PC-3 (cell line): ENCODE measurements at places on chromosomes 5 and 9. TPM values are rescaled to one million over a fixed set of nuclear protein-coding genes. Genes with fewer than 3 reads are reported as not detected.

DNA sequence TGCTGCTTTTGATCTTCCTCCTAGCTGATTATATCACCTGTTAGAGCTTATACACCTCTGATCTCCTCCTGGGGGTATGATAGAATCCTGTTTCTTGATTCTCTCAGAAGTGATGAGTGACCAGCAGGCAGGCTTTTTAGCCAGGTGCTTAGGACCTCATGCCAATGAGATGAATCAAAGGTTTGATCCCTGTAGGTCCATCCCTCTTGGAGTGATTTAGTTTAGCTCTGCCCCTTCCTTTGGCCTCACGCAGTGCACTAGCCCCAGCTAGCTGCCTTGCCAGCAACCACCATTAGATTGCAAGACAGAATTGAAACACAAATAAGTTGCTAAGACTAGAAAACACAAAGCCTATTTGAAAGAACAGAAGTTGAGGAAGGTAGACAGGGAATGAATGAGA lies 84.4 kb downstream of the ZSWIM6 start:
- no peak for DNase-seq

Gene CD72
- total RNA-seq, result 0.15 TPM in 1 of 2 replicates, not detected in the other

- DNase-seq, result peak; percentile 56
These were observed 92.8 kb downstream of the NFIB start for GRCh38 chr9:14221119-14221518.

Gene IFNK
- total RNA-seq, result not detected in 2 replicates

DNA sequence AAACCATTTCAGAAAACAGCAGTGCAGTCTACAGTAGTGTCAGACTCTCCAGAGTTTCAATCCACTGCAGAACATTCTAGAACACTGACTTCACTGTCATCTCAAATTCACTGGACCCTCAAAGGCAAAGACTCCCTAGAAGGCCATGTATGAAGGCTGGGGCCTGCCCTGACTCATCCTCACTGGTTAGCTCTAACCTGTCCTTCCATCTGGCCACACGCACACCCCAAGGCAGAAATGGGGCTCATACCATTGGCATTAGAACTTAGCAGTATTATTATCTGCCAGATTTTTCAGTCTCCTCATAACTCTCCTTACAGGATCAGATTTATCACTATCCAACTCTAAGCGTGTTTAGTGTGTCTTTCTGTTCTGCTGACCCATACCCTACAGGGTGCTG lies 20.4 kb downstream of the S1PR3 start:
- no peak for DNase-seq

- DNase-seq, result no peak
These were observed 62.1 kb downstream of the BASP1 start for GRCh38 chr5:17279487-17279886.

DNA sequence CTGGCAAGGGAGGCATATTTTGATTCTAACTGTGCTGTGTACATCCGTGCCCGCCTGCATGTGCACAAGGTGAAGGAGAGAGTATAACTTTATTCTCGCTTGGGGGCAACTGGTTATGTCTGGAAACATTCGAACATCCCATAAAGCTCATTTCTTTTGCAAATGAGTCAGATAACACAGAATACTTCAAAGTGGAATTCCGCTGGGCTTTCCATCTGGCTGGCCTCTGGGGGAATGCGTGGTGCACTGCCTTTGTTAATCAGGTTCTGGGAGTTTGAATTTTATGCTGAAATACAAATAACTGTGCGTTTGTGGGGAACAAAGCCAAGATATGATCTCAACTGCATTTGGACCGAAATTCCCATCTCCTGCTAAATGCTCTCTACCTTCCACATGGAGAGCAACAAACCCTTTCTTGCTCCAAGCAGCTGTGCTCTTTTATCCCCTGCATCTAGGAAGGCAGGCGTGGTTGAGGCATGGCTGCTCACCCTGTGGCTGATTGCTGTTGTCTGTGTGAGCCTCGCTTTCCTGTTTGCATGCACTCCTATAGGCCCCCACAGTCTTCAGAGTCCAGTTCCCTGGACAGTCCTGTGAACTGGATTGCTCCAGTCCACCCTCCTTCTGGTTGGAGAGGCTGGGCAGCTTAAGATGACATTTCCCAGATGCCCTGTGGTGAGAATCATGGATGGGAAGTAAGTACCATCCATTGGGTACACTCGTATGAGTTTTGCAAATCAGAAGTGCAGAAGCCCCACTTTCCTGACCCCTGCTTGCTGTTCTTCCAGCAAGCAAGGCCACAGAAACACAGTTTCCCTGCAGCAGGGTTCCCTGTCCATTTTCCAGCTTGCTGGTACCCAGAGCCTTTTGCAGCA lies 82.9 kb upstream of the ALDH1B1 start:
- DNase-seq, result no peak

DNA sequence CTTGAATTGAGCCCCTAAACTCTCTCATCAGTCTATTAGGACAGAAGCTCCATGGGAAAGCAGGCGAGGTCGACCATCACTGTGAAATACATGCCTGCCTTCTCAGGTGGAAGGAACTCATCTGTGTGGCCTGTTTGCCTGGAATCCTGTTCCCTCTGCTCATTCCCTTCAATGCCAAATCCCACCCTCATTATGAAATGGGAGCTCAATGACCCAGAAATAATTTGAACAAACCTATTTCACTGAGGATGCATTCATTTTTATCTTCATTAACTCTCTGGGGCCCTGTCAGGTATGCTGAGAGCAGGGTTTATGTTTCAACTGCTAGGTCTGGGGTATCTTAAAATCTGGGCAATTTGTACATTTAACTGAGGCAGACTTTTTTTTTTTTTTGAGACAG lies 142.2 kb downstream of the MED27 start:
- DNase-seq, result no peak

DNA sequence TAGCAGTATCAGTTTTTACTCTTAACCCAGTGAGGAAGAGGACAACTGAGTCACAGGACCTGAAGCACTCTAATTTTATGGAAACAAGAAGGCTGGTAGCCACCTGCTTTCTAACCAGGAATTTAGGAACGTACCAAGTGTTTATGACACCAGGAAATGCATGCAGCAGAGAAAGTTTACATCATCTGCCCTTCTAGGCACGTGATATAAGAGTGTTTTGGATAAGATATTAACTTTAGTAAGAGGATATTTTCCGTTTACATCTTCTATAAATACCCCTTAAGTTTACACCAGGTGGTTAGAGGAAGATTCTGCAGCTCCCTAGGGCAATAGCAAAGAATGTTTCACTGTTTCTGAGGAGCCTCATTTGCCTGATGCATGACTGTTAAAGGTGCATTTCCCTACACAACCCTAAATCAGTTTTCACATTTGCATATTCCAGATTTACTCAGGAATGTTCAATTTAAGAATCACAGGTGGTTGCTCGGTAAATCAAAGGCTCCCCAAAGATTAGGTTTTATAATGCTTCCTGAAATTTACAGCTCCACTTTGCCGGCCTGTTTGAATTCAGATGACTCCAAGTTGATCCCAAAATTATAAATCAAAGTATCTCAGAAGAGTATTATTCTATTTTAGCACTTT lies 1.8 kb downstream of the TSC1 start:
- no peak for DNase-seq

DNA sequence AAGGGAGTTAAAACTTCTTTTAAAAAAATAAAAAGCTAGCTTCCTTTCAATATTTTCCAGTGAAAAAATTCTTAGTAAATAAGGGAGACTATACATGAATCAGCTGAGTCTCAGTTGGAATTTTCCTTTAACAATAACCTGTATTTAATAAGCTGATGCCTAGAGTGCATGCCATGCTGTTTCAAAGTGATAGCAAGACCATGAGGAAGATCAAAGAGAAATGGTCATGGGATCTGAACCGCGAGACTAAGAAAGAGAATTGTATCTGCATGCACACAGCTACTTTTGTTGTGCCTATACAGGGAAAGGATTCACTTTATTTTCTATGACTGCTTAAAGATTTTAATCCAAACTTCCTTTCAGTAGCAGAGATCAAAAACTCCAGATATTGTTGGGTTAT lies 2217.0 kb downstream of the MAT2B start:
- no peak for DNase-seq

Gene SOWAHA
- total RNA-seq, result 0.04 TPM in 1 of 2 replicates, not detected in the other

- no peak for DNase-seq
These were observed 279.0 kb downstream of the AUH start for GRCh38 chr9:91082731-91083130.

DNA sequence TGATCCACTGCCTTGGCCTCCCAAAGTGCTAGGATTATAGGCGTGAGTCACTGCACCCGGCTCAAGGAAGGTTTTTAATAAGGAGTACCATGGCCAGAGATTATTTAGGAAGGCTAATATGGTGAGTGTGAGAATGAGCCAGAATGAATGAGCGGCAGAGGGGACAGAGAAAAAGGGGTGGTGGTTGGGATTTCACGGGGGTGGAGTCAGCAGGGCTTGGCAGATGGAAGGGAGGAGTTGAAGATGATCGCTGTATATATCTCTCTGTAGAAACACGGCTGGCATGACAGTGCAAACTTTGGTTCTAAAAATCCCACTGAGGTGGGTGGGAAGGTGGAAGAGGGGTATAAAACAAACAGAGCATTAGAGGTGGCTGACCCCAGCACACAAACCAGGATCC lies 176.7 kb upstream of the TBC1D2 start:
- no peak for DNase-seq

GRCh38 chr5:146703499-146703898 lies 175.1 kb downstream of the PPP2R2B start:
- DNase-seq, result no peak

DNA sequence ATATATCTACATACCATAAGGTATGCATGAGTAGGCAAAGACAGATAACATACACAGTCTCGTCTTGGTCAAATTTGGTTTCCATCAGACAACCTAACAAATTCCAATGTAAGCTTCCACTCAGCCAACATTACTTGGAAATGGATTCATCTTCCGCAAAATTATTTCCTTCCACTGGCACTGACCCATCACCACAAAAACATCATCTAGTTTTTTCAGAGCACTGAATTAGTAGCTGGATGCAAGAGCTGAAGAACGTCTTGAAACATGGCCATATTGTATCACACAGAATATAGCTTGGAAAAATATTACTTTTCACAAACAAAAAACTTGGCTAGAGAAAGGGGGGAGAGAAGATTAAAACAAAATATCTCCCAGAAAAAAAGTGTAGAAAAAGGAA lies 73.5 kb downstream of the EFNA5 start:
- DNase-seq, result no peak

Gene PCDHGA12
- 0.11 and 0.52 TPM in 2 replicates for total RNA-seq
